ENCODE measurements at places on chromosomes 5 and 9. TPM values are rescaled to one million over a fixed set of nuclear protein-coding genes. Genes with fewer than 3 reads are reported as not detected.

RGMB gene
- total RNA-seq, result 30.3 TPM

LHX6 gene
- total RNA-seq, result not detected

KYAT1 gene
- 10.3 TPM for total RNA-seq

ALAD gene
- total RNA-seq, result 27.1 TPM

TICAM2 gene
- 3.3 TPM for total RNA-seq

GNAQ gene
- 38.7 TPM for total RNA-seq

TMEFF1 gene
- total RNA-seq, result 1.1 TPM

LRRC70 gene
- 1.3 TPM for total RNA-seq

OMD gene
- 1.1 TPM for total RNA-seq

LTC4S gene
- 6.1 TPM for total RNA-seq

ACSL6 gene
- total RNA-seq, result 0.25 TPM

FGF1 gene
- total RNA-seq, result 8.5 TPM

PDE6A gene
- not detected for total RNA-seq

CMBL gene
- 5.8 TPM for total RNA-seq

ADAMTS16 gene
- total RNA-seq, result not detected

ADRB2 gene
- 3.7 TPM for total RNA-seq

STK10 gene
- 12.3 TPM for total RNA-seq

SEMA5A gene
- total RNA-seq, result 47.5 TPM

CDC20B gene
- total RNA-seq, result 0.06 TPM

TYRP1 gene
- total RNA-seq, result not detected

GPR150 gene
- total RNA-seq, result 0.13 TPM

CTXN3 gene
- not detected for total RNA-seq

IDNK gene
- total RNA-seq, result 9.9 TPM

IL3 gene
- not detected for total RNA-seq

ANKRD18B gene
- total RNA-seq, result under 0.01 TPM

SPATA31A3 gene
- total RNA-seq, result not detected

SPINK7 gene
- total RNA-seq, result not detected

SLC36A2 gene
- not detected for total RNA-seq

TSSK1B gene
- total RNA-seq, result 0.13 TPM

CCDC183 gene
- 0.26 TPM for total RNA-seq

C5orf52 gene
- total RNA-seq, result not detected

CTSL gene
- 696 TPM for total RNA-seq

LCN15 gene
- not detected for total RNA-seq

MYORG gene
- 0.92 TPM for total RNA-seq

TXNDC8 gene
- not detected for total RNA-seq

ENTPD2 gene
- not detected for total RNA-seq

IGIP gene
- total RNA-seq, result 19.3 TPM

GGTA1 gene
- 1.3 TPM for total RNA-seq

ELOVL7 gene
- total RNA-seq, result under 0.01 TPM

TEX53 gene
- not detected for total RNA-seq

ASPN gene
- 19.8 TPM for total RNA-seq

DEPDC1B gene
- total RNA-seq, result 4.9 TPM

SH3RF2 gene
- 1.8 TPM for total RNA-seq

PCDHB16 gene
- total RNA-seq, result 1.9 TPM

PCDHA3 gene
- total RNA-seq, result 0.37 TPM

DRD1 gene
- 0.53 TPM for total RNA-seq

INSL4 gene
- total RNA-seq, result under 0.01 TPM

NDUFS4 gene
- total RNA-seq, result 139 TPM

TLX3 gene
- not detected for total RNA-seq

CERT1 gene
- total RNA-seq, result 32.1 TPM

SELENOP gene
- 12.4 TPM for total RNA-seq

PCDHA13 gene
- total RNA-seq, result 0.19 TPM

EQTN gene
- total RNA-seq, result not detected
